Neural crest cell (in vitro differentiated cells): ENCODE measurements at places on chromosomes 1 and 21.

- DNase-seq, result no peak
Measured at GRCh38 chr21:42878678-42878992, 704 bp downstream of the WDR4 start.

- no peak for DNase-seq
Measured at GRCh38 chr1:207306023-207306422, 15.5 kb upstream of the CD55 start.

DNA sequence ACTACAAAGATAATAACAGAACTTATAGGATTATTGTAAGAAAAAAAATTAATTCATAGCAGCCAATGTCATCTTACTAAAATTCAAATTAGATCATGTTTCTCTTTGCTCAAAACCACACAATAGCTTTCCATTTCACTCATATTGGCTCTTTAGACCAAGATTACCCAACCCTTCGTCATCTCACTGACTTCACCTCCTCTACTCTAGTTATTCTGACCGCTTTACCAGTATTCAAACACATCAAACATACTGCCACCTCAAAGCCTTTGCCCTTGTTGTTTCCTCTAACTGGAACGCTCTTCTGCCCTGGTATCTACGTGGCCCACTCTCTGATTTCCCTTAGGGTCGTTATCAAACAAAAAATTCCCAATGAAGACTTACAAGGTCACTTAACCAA is 1.7 kb downstream of the ANGPTL3 start:
- no peak for DNase-seq

GRCh38 chr1:29569971-29570634 is 333.8 kb downstream of the PTPRU start:
- DNase-seq, result no peak

DNA sequence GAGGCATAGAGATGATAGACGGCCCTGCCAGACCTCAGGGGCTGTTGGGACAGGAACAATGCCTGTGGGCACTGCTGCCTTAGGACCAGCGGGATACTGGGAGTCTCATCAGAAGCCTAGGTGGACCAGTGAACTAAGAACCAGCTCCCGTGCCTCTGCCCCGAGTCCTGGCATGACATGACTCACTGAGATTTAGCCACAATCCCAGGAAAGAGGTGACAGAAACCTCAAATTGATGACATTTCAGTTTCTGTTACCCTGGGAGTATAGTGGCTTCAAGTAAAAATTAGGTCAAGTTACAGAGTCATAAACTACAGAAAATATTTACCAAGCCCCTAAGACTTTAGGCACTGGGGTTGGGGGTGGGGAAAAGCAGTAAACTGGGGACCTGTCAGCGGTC is 74.6 kb upstream of the GADD45A start:
- no peak for DNase-seq
